Activated CD8-positive, alpha-beta memory T cell treated with anti-CD3 and anti-CD28 coated beads for 4 hours (primary cell): ENCODE measurements at places on chromosomes 13 and 19.

DNA sequence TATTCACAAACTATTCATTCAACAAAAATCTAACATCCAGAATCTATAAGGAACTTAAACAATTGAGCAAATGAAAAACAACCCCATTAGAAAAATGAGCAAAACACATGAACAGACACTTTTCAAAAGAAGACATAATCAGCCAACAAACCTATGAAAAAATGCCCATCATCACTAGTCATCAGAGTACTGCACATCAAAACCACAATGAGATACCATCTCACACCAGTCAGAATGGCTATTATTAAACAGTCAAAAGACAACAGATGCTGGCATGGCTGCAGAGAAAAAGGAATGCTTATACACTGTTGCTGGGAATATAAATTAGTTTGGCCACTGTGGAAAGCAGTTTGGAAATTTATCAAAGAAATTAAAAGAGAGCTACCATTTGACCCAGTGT, 487.6 kb downstream of the GPC6 start:
- DNase-seq, result no peak

DNA sequence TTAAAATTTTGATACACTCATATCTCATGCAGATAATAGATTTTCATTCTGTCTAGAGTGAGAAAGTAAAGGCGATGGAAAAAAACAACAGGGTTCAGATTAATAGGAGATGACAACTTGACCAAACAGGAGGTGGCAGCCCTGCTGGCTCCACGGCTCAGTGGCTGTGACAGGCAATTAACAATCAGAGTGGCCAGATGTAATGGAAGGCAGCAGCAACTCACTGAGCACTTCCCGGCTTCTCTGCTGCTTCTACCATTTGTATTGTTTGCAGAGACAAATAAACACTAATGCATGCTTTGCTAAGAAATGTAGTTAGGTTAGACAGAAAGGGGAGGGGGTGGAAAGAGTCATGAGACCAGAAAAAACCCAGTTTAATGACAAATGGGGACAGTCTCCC, 473.0 kb upstream of the SLC10A2 start:
- DNase-seq, result no peak

DNA sequence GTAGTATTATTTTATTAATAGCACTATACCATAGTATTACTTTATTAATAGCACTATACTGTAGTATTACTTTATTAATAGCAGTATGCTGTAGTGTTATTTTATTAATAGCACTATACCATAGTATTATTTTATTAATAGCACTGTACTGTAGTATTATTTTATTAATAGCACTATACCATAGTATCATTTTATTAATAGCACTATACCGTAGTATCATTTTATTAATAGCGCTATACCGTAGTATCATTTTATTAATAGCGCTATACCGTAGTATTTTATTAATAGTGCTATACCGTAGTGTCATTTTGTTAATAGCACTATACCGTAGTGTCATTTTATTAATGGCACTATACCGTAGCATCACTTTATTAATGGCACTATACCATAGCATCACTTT, 191.8 kb downstream of the GPC6 start:
- no peak for DNase-seq

- no peak for DNase-seq
Observed at GRCh38 chr13:34208336-34208735, 390.4 kb downstream of the RFC3 start.

DNA sequence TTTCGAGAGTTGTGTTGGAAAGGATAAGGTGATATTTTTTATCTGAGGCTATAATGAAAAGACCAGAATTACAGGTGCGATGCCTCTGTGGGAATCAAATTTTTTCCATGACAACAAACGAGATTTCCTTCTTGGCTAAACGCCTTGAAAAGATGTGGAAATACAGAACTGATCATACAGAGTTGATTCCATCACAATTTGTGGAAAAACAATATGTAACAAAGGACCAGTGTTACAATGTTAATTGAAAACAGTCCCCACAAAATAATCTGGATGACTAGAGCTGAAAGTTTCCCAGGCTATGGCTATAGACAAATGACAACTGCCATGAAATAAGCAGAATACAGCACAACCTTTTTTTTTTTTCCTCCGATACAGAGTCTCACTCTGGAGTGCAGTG, 628.9 kb downstream of the DIAPH3 start:
- no peak for DNase-seq

DNA sequence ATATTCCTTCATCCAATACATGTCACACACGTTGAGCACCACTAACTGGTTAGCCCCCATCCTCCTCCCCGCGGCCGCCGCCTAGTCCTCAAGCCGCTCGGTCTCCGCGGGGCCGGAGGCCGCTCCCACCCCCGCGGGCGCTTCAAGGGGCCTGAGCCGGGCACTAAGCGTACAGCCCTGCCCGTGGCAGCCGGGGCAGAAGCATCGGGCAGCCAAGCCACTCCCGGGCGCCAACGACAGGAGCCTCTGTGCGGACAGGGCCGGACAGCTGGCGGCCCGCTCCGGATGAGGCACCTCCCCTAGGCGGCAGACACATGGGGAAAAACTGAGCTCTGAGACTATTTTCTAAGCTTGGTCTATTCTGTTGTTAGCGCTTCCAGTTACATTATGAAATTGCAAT, 2.8 kb upstream of the ZNF543 start:
- DNase-seq, result no peak

DNA sequence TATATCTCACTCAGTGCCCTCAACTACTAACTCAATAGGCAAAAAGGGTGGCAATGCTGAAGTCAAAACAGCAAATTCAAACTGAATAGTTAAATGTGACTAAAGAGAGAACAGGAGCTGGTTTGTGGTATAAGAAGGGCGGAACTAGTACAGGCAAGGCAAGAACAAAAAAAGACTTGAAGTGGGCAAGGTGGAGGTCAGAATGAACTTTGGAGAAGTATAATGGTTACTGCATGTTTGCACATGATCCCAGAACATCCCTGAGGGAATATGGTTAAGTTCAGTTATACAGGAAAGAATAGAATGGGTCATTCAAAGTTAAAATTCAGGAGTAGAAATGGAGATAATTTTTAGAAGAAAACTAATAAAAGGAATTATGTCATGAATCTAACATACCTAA, 85.5 kb downstream of the DIAPH3 start:
- DNase-seq, result no peak

DNA sequence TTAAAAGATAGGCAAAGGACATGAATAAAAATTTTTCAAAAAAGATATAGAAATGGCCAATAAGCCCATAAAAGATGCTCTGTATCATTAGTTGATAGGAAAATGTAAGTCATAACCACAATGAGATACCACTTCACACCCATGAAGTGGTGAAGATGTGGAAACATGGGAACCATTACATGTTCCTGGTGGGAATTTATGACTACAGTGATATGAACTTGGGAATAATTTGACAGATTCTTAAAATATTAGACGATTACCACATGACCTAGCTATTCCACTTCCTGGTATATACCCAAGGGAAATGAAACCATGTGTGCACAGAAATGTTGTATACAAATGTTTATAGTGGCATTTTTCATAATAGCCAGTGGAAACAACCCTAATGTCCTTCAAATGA, 232.2 kb downstream of the GGACT start:
- no peak for DNase-seq

- no peak for DNase-seq
Observed at GRCh38 chr13:35499676-35500075, 23.2 kb upstream of the MAB21L1 start.

DNA sequence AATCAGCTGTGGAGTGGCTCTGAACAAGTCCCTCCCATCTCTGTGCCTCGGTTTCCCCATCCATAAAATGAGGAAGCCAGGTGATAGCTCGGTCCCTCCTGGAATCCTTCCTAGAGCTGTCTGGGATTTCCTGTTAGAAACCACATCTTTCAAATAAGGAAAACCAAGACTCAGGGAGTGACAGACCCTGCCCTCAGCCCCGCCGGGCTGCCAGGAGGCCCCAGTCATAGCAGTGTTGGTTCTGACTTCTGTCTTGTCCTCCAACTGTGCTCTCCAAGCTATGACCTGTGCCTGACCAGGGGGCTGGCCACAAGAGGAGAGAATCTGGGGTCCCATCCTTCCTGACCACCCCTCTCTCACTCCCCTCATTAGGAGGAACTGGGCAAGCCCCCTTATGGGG, 1.1 kb upstream of the SHD start:
- no peak for DNase-seq

- DNase-seq, result no peak
Observed at GRCh38 chr19:43570174-43570791, 5.0 kb downstream of the XRCC1 start.

DNA sequence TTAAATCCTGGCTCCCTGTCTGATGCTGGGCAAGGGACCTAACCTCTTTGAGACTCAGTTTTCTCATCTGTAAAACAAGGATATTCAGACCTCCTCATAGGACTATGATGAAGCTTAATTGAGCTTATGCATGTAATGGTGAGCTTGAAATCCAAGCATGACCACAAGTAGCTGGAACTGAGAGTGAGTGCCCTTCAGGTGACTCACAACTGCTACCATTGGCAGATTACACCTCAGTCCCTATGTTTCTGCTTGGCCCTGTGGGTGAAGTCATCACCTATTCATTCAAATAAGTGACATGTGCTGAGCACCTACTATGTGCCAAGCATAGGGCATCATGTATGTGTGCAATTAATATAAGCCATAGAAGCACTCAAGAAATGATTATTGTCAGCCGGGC, 25.7 kb downstream of the NOVA2 start:
- DNase-seq, result no peak

- DNase-seq, result no peak
Observed at GRCh38 chr19:23917856-23918255, 3.2 kb downstream of the ZNF726 start.

DNA sequence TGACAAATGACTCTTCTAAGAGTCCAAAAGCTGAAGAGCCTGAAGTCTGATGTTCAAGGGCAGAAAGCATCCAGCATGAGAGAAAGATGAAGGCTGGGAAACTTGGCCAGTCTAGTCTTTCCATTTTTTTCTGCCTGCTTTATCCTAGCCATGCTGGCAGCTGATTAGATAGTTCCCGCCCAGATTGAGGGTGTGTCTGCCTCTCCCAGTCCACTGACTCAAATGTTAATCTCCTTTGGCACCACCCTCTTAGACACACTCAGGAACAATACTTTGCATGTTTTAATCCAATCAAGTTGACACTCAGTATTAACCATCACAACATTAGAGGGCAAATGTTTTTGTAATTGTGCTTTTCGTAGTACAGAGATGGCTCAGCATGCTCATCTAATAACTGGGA, 267.5 kb upstream of the KLHL1 start:
- DNase-seq, result no peak

DNA sequence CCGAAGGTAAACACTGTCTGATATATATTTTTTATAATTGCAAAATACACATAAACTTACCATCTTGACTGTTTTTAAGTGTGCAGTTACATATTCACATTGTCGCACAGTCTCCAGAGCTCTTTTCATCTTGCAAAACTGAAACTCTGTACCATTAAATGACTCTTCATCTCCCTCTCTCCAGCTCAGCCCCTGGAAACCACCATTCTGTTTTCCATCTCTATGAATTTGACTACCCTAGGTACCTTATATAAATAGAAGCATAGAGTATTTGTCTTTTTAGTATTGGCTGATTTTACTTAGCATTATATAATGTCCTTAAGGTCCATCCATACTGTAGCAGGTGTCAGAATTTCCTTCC, 45.8 kb downstream of the LRCH1 start:
- DNase-seq, result no peak

- no peak for DNase-seq
Observed at GRCh38 chr13:108534728-108535127, 94.7 kb upstream of the MYO16 start.

DNA sequence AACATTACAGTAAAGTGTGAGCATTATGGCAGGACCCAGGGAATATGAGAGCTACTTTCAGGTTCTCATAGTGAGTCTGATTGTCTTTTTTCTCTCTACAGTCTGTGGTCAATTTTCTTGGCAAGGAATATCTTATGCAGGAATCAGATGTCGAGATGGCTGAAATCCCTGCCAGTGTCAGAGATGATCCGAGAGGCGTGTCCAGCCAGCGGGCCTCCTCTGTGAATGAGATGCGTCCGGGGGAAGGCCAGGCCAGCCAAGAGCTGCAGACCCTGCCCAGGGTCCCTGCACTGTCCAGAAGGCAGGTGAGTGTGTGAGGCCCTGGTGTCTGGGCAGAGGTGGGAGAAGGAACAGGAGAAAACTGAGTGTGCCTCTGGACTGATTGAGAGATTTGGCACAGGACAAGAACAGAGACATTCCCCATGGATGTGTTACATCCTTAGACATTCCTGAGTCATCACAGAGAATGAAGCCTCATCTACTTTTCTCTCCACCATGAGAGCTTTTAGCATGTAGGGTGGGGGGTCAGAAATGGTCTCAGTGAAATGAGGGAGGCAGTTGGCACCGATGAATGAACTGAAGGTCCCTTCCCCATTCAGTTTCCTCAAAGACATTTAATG, 27.3 kb upstream of the EDDM13 start:
- DNase-seq, result no peak

- DNase-seq, result no peak
Observed at GRCh38 chr13:96546463-96546862, 447.8 kb downstream of the OXGR1 start.

- DNase-seq, result no peak
Observed at GRCh38 chr13:110557610-110558305, 3.8 kb downstream of the RAB20 start.

- DNase-seq, result no peak
Observed at GRCh38 chr13:102768909-102769308, 4.7 kb downstream of the TEX30 start.

GRCh38 chr13:50995854-50996253, 86.3 kb downstream of the RNASEH2B start:
- no peak for DNase-seq

DNA sequence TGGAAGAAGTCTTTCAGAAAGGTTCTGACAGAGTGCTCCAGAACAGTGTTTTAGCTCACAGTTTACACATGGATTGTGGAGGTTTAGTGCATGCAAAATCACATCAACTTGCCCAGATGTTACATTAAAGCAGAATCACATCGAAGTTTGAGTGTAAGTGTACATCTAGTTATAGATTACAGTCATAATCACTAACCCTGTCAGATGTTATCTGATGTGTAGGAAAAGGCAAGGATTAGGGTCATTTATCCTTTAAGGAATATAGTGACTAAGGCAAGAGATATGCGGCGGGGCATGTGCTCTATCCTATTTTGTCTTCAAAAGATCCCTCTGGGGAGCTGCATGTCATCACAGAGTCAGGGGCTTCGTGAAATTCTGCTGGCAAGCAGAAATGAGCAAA, 66.9 kb downstream of the CYSLTR2 start:
- DNase-seq, result no peak

- DNase-seq, result no peak
Observed at GRCh38 chr19:48842789-48843162, 6.5 kb upstream of the HSD17B14 start.

DNA sequence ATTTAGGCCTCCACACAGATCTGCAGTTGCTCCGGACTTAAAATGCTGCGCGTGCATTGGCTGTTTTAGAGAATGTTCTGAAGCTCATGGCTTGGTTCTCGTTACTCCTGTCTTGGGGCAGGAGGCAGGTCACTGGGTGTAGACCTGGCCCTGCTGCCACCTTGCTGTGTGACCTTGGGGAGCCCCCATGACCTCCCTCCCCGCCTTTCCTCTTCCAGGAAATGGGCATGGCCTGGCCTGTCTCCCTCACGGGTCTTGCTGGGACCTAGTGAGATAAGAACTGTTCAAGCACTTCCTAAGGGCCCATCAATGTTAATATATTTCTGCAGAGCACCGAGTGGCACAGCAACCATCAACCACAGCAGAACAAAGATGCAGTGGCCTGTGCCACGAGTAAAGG, 49.4 kb downstream of the KLF2 start:
- no peak for DNase-seq

- no peak for DNase-seq
Observed at GRCh38 chr19:28652765-28653164, 560.2 kb downstream of the UQCRFS1 start.

- DNase-seq, result peak; percentile 49
Observed at GRCh38 chr13:40190641-40191100, 475.8 kb downstream of the FOXO1 start.

- no peak for DNase-seq
Observed at GRCh38 chr13:26508885-26509284, 48.6 kb upstream of the WASF3 start.
